ENCODE measurements at places on chromosomes 3 and 15. TPM values are rescaled to one million over a fixed set of nuclear protein-coding genes. Genes with fewer than 3 reads are reported as not detected.

GRCh38 chr3:187520027-187520945 is 149.9 kb downstream of the SST start:
- DNase-seq, result no peak

The CD47 gene
- 112 TPM for total RNA-seq

The ADGRG7 gene
- not detected for total RNA-seq

DNA sequence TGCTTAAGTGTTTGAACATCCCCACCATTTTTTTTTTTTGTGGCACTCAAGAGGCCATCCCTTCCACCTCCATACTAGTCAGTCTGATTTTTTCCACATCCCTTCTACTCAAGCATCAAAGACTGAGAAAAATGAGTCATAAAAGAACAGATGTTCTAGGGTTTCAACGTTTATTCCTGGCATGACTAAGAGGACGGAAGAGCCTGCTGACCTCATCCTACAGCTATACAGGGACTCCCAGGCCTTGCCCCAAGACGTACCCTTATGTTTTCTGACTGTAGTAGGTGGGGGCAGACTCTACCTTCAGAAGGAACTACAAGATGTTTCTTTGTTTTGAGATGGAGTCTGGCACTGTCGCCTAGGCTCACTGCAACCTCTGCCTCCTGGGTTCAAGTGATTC is 3.3 kb upstream of the ITPKA start:
- DNase-seq, result no peak

- peak; percentile 27 for DNase-seq
Observed at GRCh38 chr15:84992157-84992944, 10.7 kb downstream of the PDE8A start.

- no peak for DNase-seq
Observed at GRCh38 chr3:20038699-20039465, 1.4 kb upstream of the KAT2B start.

DNA sequence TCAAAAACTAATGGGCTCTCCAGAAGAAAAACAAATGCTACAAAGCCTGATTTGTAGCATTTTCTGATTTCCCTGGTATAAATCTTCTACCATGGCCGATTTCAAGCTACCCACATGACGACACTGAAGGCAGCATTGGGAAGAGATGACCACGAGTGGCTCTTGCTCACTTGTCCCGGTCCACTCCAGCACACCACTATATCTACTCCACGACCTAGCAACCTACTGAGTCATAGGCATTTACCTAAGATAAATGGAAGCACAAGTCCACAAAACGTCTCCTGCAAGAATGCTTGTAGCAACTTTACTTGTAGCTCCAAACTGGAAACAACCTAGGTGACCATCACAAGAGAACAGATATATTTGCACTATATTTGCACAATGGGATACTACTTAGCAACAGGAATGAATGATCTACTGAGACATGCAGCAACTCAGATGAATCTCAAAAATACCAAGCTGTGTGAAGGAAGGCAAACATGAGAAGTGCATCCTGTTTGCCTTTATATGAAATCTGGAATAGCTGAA is 60.8 kb upstream of the HES1 start:
- DNase-seq, result no peak

The CCR4 gene
- 131 TPM for total RNA-seq

GRCh38 chr3:150243466-150243865 is 164.6 kb upstream of the TSC22D2 start:
- DNase-seq, result no peak

GRCh38 chr3:140285380-140285779 is 350.4 kb downstream of the CLSTN2 start:
- DNase-seq, result no peak

DNA sequence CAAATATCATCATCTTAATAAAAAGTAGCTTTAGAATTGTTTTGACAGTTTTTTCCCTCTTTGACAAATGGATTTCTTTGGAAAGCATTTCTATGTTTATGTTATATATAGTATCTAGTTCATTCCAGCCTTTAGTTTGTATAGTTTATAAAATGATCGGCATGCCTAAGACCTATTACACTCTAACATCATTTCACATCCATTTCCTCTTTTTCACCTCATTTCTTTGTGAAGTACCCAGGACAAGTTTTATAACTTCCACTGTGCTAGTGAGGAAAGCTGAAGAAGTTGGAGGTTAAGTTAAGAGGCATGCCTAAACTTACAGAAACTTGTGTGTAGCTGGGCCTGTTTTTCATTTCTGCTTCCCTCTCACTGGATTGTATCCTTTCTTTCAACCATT is 178.4 kb downstream of the TP63 start:
- no peak for DNase-seq

GRCh38 chr3:37765591-37766488 is 95.8 kb upstream of the CTDSPL start:
- DNase-seq, result no peak

GRCh38 chr3:43659250-43659880 is 31.4 kb upstream of the ABHD5 start:
- no peak for DNase-seq

GRCh38 chr3:53255423-53255774 is 423 bp downstream of the TKT start:
- DNase-seq, result peak; percentile 23

The NME9 gene
- total RNA-seq, result not detected

The GOLGA8S gene
- not detected for total RNA-seq

The CHRNA5 gene
- total RNA-seq, result 5.5 TPM

DNA sequence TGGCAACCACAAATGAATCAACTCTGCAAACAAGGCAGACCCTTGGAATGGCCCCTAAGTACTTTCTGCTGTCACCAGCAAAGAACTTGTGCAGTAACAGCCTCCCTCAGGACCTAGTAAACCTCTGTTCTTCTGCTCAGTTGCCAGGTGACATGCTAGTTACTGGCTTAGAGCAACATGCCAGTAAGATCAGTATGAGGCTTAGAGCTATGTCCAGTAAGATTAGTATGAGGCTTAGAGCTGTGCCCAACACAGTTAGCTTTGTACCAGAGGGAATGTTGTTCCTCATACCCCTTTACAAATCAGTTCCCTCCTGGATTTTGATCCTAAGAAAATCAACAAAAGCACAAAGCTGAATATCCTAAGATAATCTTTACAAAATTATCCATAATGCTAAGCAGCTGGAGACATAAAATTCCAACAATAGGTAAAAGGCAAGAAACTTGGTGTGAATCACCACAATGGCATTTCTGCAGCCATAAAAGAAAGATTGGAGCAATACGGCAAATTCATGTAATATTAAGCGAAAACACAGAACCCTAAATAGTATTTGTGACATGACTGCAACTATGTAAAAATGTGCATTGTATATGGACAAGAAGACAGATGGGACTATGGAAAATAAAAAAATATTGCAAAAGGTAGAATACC is 107.3 kb upstream of the LPP start:
- no peak for DNase-seq

- no peak for DNase-seq
Observed at GRCh38 chr3:31167666-31168065, 273.2 kb upstream of the GADL1 start.

DNA sequence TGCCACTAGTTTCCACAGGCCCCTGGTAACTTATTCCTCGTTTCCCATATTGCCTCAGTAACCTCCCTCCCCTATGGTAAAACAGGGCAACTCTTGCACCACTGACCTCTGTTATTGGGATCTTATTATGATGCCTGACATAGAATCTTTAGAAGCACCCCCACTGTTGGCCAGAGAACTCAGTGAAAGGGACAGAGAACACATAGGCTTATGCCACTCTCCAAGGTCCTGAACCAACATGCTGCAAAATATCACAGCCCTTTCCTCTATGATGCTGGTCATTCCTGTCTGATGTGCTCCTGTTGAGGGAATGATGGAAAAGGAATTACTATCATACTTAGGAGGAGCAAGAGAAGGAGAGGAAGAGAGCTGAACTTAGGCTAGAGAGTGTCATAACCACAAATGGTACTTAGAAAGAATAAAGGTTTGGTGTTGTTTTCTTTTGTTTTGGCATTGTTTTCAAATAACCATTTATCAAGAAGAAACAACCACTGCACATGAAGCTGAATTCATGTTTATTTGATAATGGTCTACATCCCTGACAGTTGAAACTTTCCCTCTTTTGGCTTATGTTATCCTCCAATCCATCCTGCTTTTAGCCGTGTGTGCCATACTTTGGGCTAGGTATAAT is 330.2 kb downstream of the EPHB1 start:
- DNase-seq, result no peak

The GOLGA6L7 gene
- total RNA-seq, result not detected

- DNase-seq, result no peak
Observed at GRCh38 chr15:80989081-80989517, 520 bp downstream of the MESD start.

The TRPM1 gene
- not detected for total RNA-seq

DNA sequence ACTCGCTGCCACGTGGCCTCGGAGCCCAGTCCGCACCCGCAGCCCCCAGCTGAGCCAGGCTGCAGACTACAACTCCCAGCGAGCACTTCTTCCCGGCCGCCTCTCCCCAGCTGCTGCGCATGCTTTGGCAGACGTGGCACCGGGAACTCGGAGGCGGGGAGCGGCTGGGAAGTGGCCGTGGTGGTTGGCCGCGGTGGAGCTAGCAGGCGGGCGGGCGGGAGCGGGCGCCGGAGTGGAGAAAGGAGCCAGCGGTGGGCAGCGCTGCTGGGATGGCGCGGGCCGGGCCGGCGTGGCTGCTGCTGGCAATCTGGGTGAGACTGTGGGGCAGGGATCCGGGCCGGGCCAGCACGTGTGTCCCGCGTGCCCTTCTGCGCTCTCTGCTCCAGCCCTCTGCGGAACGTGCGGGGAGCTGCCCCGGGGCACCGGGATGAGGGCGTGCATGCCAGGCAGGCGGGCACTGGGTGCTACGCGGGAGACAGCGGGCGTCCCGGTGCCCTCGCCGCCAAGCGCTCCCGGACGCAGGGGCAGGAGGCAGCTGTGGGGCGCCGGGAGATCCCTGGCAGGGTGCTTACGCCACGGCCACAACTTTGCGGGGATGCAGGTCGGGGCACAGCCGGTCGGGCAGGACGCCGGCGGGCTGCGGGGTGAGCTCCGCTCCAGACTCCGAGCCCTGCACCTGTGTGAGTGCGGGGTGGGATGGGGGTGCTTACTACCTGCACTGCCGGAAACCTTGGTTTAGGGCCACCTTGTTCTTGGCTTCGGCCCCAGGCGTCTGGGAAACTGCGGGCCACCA is at the start of gene PDIA5:
Gene PDIA5 (plus strand): TSS at position 130 of the 793 bp plus-strand sequence. CDS start 140 bp downstream, at position 270.
- DNase-seq, result peak; percentile 63

The CX3CR1 gene
- 0.73 TPM for total RNA-seq

DNA sequence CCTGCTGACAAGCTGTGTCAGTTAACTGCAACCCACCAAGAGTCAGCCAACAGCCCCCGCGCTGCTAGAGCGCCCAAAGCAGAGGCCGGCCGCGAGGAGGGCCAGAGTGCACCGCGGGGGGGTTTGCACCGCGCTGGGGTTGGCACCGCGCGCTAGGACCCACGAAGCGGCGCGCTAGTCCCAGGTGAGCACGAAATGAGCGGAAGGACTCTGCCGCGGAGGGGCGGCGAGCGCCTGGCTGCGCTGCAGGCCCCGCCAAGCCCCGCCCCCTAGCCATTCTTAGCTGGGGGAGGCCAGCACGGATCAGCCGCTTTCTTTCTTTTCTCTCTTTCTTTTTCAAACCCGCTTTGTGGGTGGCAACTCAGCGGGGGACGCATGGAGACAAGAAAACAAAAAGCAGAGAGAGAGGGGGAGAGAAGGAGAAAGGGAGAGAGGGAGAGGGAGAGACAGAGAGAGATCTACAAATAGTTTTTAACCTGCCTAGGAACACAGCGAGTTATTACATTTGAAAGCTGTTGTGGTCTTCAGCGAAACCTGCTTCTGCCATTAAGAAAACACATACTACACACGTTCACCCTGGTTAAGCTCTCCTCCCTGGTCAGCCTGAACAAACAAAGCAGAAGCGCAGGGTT is 6.9 kb upstream of the FOXB1 start:
- peak; percentile 55 for DNase-seq

The FBXL22 gene
- 0.87 TPM for total RNA-seq

The FSTL1 gene
- total RNA-seq, result 0.91 TPM

GRCh38 chr3:49164983-49165720 is 979 bp downstream of the CCDC71 start:
- no peak for DNase-seq

DNA sequence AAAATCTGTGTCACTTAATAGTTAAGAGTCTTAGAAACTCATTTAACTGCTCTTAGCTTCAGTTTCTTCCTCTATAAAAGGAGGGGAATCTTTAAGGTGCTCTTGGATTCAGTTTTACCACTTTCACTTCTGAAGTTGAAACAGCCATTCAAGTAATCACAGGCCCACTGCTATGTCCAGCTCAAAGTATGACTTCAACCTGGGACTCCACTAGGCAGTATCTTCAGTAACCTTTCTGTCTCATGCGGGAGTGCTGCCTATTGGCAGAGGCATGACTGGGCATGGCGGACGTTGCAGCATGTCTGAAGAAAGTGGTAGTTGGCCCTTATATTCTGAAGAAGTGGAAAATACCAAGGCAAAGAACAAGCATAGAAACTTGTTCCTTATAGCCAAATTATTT is 92.3 kb downstream of the DHX30 start:
- no peak for DNase-seq

DNA sequence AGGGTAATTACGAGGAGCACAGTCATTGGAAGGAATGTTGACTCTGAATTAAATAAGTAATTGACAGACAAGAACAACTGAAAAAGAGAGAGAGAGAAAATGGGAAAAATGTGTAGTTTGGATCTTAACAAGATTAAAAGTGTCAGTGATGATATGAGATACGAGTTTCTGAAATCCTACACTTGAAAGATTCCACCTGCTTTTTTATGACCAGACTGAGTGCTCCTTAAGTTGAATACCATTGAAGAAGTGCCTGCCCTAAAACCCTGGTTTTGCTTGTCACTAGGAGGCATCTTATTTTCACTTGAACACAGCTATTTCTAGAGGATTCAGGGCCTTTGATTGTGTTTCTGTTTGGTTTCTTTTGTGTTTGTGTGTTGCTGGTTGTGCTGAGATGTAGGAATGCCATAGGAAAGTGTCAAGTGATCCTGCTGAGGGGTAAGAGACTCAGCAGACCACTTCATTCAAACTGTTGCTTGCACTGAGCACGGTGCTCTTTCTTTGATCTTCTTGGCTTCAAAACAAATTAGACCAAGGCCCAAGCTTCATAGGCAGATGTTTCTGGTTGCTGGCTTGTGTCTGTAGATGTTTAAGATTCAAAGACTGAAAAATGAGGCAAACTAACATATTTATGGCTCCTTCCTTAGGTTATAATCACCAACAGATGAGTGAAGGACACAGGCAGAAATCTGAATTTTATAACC is 17.2 kb upstream of the ABHD10 start:
- DNase-seq, result no peak

- no peak for DNase-seq
Observed at GRCh38 chr3:64316971-64317370, 91.7 kb upstream of the PRICKLE2 start.

GRCh38 chr15:64621056-64621455 is 154.3 kb downstream of the RBPMS2 start:
- DNase-seq, result no peak

The ERICH6 gene
- total RNA-seq, result not detected

DNA sequence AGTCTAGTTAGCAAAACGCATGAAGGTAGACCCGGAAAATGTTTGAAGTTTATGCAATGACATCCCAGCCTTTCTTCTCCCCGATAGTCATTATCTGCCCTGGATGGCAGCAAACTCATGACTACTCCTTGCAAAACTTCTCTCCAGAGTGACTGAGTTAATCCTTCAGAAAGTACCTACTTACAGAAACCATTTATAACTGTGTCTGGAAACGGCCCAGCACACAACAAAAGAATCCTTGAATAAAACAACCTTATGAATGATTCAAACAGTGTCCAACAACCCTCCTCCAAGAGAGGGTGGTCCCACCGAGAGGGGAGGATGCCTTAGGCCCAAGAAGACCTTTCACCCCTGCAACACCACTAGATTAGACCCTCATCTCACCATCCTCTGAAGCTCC is 14.2 kb downstream of the ST8SIA2 start:
- no peak for DNase-seq
